ENCODE measurements at places on chromosomes 7 and 10. TPM values are rescaled to one million over a fixed set of nuclear protein-coding genes. Genes with fewer than 3 reads are reported as not detected.

GRCh38 chr7:102834999-102835398 lies 77.8 kb upstream of the LRRC17 start:
- peak; percentile 38 for DNase-seq

DNA sequence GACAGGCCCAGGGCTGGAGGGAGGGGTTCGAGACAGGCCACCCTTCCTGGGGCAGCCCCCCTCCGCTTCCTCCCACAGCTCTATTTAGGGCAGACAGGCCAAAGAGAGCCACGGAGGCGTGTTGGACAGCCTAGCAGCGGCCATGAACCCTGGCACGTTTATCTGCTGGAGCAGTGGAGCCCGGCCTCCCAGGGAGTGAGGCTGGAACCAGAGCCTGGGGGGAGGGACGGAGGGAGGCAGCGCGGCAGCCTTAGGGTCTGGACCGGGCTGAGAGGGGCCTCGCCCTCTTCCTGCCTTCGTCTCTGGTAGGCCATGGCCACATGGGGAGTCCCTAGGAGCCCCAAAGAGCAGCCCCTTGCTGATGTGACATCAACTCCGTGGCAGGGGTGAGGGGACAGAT lies 17.1 kb downstream of the UNCX start:
- DNase-seq = no peak

- no peak for DNase-seq
Observed at GRCh38 chr10:21518149-21518640, 7.3 kb downstream of the SKIDA1 start.

DNA sequence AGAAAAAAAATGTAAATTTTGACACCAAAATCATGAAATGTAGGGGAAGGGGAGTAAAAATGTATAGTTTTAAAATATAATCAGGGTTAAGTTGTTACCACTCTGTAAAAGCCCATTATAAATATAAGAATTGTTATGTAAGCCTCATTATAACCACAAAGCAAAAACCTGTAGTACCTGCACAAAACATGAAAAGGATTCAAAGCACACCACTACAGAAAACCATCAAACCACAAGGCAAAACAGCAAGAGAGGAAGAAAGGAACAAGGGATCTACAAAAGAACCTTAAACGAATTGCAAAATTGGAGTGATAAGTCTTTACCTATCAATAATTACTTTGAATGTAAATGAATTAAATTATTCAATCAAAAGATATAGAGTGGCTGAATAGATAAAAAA lies 41.0 kb upstream of the CDK6 start:
- DNase-seq = no peak

DNA sequence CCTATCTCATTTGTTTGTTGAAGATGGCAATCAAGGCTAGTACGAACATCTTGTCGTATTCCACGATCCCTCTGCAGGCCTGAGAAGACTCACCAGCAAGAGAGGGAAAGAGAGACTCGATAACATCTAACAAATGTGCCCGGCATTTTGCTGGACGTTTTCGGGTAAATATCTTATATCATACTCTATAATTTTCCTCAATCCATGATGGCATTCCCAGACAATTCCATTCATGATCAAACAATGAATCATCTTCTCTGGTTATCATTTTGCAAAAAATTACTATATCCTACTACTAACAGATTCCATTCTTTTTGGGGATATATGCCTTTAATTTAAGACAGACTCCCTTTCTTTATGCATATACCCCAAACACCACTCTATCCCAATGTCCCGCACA lies 118.1 kb downstream of the TYW1B start:
- DNase-seq = no peak

DNA sequence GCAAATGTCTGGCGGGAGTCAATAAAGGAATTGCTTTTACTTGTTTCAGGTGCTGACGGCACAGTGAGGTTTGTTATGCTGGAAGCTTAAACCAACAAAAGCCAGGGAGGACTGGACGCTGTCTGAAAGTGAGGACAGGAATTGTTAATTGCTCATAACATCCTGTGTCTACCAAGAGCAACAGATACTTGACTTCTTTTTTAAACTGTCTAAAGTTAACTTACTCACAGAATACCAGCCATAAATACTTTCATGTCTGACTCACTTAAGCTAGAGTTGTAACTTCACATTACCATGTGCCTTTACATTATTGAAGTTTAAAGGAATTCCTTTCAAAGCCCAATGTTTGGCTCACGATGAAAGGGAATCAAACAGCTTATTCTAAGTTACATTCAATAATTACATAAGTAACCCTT lies 252.7 kb upstream of the SHH start:
- no peak for DNase-seq

DNA sequence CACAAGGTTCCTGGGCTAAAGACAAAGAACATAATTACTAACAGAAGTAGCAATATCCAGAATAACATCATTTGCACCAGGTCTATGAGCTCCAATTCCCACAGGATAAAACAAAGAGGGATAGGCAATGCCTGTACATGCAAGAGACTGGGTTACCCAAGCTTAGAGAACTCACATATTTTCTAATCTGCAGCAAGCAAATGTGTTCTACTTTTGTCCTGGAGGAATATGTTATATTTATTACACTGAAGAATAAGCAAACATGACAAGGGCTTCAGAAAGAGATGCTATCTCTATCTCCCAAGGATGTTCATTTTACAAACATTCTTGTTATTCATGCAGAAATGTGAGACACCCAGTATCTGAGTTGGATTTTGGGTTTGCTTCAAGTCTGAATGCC lies 118.6 kb downstream of the MDFIC start:
- no peak for DNase-seq

DNA sequence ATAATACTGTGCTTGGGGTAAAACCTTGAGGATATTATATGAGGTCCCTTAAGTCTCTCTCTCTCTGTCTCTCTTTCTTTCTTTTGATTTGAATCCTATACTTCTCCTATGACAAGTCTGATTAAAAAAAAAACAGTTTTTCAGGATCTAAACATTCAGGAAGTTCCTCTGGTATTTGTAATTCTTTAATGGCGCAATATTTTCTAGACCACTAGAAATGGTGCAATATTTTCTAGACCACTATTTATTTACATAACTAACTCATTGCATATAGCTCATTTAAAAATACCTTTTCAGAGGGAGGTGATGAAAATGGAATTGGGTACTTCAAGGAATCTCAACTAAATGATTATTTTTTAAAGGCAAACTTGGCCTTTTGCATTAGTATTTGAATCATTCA lies 1235.3 kb downstream of the GATA3 start:
- DNase-seq = no peak

- no peak for DNase-seq
Observed at GRCh38 chr10:130717083-130717482, 580.9 kb downstream of the GLRX3 start.

- no peak for DNase-seq
Observed at GRCh38 chr10:131802156-131802915, 98.5 kb upstream of the PPP2R2D start.

The ABCF2 gene
- total RNA-seq = 93.5 TPM

The MBL2 gene
- total RNA-seq = not detected

The SPAM1 gene
- not detected for total RNA-seq

The SFTPA1 gene
- not detected for total RNA-seq

The SLC26A4 gene
- total RNA-seq = 16.7 TPM

The OAT gene
- 157 TPM for total RNA-seq

The VIPR2 gene
- not detected for total RNA-seq

Measured in SK-MEL-5 (cell line).